Cardiac fibroblast (primary cell): ENCODE measurements at places on chromosomes 5 and 9.

DNA sequence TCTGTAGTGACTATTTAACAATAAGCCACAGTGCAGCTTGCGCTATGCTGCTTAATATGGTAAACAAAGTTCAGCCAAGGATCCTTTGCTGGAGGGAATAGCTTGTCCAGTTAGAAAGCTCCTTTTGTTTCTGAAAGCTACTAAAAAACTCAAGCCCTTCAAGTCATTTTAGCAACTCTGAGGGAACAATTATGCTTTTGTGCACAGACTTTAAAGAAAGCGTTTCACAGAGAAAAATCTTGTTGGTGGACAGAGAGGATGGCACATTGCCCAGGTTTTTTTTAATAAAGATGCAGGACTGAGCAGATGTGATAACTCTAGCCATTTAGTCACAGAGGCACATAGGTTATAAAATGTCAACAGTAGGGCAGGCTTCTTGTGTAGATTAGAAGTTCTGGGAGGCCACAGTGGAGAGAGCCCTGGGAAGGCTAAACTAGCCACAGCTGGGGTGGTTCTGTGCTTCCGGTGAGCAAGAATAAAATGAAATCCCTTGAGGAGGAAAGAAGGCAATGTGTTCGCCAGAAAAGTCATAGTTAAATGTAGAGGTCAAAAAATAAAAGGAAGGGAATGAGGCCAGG lies 63.4 kb downstream of the ALDH7A1 start:
- peak; percentile 43 for DNase-seq

- DNase-seq: no peak
Measured at GRCh38 chr5:65766175-65766574, 44.2 kb downstream of the NLN start.

GRCh38 chr9:123261006-123261677 lies 7.2 kb downstream of the STRBP start:
- DNase-seq: no peak

DNA sequence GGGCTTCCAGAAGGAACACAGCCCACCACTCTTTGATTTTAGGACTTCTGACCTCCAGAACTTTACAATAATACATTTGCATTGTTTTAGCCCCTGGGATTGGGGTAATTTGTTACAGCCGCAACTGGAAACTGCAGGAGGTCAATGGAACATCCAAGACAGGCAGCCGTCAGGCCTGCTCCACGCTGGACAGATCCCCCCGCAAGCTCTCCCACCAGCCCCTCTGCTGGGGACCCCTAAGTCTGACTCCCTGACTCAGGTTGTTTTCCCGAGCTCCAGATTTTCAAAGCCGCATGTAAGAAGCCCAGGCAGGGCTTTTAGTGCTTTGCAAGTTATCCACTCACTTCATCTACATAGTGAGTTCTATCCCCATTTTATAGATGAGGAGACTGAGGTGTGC lies 127.6 kb downstream of the PAX5 start:
- DNase-seq: no peak

- DNase-seq: no peak
Measured at GRCh38 chr9:87085073-87085472, 137.8 kb upstream of the GAS1 start.

DNA sequence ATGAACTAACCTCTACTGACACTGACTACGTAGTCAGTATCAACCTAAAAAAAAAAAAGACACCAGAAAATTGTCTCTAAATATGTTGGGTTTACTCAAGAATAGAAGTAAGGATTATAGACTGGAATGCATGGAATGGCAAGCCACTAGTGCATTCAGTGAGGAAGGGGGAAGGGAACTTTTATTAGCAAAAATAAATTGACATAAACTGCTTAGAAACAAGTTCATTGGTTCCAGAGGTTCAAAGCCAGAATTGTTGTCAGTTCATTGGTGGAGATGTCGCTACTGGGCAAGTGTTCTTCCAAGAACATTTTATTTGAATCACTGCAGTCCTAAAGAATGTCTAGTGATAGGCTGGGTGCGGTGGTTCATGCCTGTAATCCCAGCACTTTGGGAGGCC lies 26.1 kb upstream of the AOPEP start:
- no peak for DNase-seq
